Calu3 (cell line): ENCODE measurements at places on chromosomes 3 and 15.

DNA sequence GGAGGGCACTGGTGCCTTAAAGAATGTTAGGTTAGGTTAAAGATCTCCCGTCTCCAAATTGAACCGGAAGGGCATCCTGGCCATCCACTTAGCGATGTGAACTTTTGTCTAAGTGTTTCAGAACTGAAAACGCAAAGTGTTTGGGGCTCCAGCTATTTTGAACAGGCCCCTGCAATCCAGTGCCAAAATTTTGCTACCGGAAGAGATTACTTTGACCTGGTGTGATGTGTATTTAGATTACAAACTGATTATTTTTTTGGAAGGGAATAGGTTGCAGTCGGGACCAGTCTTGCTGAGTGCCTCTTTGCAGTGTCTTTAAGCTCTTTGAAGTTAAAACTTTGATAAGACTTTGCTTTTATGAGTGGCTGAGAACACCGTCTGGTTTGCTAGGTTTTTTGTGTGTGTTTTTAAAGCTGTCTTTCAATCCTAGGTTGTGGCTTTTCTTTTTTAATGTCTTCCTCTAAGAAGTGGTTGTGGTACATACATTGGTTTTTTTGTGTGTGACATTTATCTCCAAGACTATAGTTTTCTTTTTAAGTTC is 179.6 kb downstream of the OR4M2 start:
- DNase-seq: no peak

- DNase-seq: no peak
These were observed 32.2 kb downstream of the SLC41A3 start for GRCh38 chr3:126051741-126052140.

DNA sequence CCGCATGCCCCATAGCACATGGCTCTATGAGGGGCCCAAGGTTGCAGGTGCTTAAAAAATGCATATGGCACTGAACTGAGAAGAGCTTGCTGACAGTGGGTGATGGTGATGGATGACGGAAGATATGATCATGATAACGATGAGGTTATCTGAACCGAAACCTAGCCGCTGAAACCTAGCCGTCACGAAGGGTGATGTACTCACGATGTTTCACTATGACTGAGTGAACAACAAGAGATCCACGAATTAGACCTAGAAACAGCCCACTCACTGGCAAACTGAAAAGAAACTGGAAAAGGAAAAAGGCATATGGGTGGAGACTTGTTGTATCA is 57.6 kb upstream of the BCL6 start:
- no peak for DNase-seq

- no peak for DNase-seq
These were observed 888.2 kb downstream of the CADM2 start for GRCh38 chr3:85846940-85847339.

DNA sequence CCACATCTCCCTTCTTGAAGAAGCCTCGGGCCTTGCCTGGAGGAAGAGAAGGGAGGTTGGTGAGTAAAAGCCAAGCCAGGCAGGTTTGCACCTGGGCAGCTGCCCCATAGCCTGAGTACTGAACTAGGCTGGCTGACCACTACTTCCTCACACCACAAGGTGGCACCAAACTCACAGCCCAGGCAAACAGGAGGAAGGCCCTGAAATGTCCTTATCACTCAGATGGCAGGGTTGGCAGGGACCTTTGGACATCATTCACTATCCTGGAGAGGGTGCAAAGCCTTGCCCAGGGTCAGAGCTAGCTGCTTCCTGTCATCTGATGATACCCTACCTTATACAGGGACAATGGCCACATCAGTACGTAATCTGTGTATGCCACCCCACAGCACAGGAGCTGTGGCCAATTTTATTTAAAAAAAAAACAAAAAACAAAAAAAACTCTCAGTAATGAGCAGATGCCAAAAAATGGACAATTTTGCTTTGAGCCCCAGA is 2.2 kb upstream of the GRAMD2A start:
- DNase-seq: peak; percentile 88

- no peak for DNase-seq
These were observed 1.6 kb downstream of the NECTIN3 start for GRCh38 chr3:111073218-111073617.

DNA sequence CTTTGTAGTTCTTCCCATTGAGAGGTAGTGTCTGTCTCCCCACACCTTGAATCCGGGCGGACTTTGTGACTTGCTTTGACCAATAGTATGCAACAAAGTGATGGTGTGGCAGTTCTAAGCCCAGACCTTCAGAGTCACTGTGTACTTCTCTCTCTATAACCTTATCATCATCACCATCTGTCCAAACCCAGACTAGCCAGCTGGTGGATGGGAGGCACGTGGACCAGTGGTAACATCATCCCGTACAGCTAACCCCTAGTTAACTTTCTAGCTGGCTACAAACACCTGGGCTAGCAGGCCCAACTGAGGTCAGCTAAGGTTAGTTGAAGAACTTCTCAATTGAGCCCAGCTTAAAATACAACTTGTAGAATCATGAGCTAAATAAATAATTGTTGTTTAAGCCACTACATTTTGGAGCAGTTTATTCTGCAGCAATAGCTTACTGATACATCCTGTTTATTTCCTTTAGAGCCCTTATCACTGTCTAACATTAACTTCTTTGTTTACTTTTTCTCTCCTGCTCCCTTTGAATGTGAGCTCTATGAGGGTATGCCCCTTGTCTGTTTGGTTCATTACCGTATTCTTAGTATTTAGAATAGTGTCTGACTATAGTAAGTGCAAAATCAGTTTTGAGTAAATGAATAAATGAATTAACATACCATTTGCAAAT is 11.5 kb upstream of the CCR9 start:
- DNase-seq: no peak

DNA sequence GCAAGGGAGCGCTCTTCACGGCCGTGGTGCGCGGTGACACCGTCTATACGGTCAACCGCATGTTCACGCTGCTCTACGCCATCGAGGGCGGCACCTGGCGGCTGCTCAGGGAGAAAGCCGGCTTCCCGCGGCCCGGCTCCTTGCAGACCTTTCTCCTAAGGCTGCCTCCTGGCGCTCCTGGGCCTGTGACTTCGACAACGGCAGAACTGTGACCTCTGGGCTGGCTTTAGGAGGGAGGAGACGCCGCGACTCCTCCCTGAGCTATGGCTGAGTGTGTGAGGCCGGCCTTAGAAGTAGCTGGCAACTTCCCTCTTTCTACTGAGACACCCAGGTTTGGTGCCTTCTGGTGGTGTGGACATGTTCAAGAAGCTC is 1.4 kb downstream of the KBTBD13 start:
- DNase-seq: peak; percentile 84

- no peak for DNase-seq
These were observed 93.6 kb downstream of the RPLP1 start for GRCh38 chr15:69546182-69546581.

GRCh38 chr15:42726114-42726513 is 10.8 kb downstream of the CDAN1 start:
- DNase-seq: no peak

DNA sequence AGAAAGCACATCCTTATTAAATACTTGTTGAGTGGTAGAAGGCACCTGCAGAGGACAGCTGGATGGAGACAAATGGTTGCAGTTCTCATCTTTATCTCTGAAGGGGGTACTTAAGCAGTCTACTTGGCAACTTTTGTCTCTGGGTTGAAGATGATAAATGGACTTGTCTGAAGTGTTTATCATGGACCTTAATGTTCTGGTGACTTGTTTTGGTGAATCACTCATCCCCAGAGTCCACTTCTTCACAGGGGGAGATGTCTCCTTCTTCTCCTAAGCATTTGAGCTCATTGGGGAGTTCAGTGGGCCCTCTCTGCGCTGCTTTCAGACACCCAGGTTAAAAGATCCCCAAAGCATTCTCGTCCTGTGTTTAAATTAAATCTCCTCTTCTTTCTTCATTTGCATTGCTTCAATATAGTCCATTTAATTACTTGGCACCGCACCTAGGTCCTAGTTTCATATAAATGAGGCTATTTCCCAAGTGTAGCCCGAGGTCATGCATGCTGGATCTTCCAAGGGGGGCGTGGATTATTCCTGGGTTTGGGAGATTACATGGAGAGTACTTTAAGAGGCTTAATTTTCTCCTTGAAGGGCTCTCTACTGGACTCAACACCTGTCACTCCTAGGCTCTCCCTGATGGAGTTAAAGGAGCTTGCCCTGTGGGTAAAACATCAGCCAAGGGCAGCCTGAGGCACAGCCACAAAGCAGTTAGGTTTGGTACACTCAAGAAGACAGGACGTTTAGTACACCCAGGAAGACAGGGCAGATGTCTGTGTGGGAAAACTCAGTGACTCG is 239.3 kb upstream of the C2CD4B start:
- DNase-seq: no peak

DNA sequence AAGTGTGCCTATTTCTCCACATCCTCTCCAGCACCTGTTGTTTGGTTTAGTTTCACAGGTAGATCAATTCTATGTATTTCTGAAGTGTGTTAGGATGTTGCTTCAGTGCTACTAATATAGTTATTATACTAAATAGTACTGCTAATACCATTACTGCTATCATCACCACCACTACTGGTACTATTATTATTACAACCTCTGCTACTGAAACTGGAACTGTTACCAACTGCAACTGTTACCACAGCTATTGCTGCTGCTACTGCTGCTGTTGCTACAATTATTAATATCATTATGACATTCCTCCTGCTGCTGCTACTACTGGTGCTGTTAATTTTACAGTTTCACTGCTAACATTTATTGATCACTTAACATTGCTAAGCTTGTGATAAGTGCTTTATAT is 8.3 kb upstream of the LMOD3 start:
- no peak for DNase-seq

DNA sequence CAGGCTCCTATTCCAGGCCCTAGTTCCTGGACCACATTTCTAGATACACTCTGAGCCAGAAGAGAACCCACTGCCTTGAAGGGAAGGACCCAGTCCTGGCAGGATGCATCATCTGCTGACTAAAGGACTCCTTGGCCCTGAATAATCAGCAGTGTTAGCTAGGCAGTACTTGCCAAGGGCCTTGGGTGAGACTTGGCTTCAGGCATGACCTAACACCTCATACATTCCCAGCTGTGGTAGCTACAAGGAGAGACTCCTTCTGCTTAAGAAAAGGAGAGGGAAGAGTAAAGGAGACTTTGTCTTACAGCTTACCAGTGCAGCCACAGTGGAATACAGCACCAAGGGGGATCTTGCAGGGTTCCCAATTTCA is 26.4 kb downstream of the PEAK1 start:
- no peak for DNase-seq

DNA sequence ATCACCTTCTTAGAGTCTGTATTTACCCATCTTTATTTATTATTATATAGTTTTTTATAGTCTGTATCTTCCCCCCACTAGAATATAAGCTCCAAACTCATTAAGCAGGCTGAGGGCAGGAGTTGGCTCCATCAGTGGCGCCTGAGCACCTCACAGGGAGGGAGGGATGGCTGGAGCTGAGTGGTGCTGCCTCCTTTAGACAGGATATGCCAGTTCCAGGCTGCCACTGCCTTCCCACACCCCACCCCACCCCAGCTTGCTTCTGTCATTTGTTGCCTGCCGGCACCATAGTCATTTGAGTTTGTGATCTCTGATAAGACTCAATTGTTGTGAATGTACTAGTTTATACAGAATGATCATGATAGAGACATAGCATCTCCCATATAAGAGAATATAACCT is 85.5 kb downstream of the KLHL25 start:
- no peak for DNase-seq

- no peak for DNase-seq
These were observed 15.7 kb upstream of the VEPH1 start for GRCh38 chr3:157518881-157519280.

DNA sequence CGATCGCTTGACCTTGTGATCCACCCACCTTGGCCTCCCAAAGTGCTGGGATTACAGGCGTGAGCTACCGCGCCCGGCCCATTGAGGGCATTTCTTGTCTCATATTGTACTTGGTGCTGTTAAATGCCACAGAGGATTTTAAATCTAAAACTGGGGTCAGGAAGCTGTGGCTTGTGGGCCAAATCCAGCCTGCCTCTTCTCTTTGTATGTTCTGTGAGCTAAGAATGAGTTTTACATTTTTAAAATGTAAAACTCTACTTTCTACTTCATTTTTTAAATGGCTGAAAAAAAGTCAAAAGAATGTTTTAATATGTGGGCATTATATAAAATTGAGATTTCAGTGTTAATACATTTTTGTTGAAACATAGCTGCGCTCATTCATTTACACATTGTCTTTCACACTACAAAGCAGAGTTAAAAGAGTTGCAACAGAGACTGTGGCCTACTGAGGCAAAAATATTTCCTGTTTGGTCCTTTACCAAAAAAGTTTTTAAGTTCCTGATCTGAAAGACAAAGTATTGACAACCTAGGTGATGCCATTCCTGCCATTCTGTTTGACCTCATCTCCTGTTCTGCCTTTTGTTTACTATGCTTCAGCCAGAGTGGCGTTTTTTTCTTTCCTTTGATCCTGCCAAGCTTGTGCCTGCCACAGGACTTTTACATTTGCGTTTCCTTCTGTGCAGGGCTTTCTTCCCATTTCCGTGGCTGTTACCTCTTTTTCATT is 50.4 kb downstream of the PDCD6IP start:
- no peak for DNase-seq

- no peak for DNase-seq
These were observed 5.3 kb upstream of the INSYN1 start for GRCh38 chr15:73758461-73758860.

- DNase-seq: no peak
These were observed 7.3 kb upstream of the TM6SF1 start for GRCh38 chr15:83100097-83100646.

GRCh38 chr15:74977599-74977998 is 17.8 kb upstream of the SCAMP5 start:
- DNase-seq: no peak

- peak; percentile 60 for DNase-seq
These were observed 832 bp downstream of the TGFBR2 start for GRCh38 chr3:30607032-30607833.

DNA sequence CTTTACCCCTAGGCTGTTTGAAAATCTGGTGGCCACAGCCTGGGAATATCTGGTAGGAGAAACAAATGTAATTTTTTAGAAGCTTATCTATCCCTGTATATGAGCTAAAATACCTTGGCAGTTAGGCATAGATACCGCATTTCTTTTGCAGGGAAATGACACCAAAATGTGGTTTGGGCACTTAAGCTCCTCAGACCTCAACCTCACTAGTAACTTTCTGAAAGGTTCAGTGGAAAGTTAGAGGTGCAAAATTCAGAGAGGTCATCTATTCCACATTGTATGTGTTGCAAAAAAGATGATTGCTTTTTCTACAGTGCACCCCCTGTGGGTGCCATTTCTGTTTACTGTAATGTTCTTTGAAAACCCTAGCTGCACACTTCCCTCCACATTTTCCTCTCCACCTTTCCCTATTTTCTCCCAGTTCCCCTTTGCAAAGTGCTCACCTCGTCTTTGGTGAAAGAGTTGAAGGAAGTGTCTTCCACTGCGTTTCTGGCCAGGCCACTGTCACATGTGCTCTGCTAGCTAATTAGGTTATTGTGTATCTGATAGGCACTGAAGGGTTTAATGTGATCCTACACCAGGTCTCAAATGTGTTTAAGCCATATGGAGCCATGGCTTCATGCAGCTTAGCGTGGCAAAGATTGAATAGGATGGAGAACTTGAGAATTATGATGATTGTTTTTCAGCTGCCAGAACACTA is 1.3 kb downstream of the SACM1L start:
- no peak for DNase-seq

GRCh38 chr3:45319996-45320305 is 68.4 kb upstream of the LARS2 start:
- DNase-seq: no peak
